Kidney epithelial cell (primary cell): ENCODE measurements at places on chromosomes 4 and X.

GRCh38 chrX:14015941-14016340 lies 13.8 kb downstream of the GEMIN8 start:
- DNase-seq, result no peak

- DNase-seq, result no peak
Observed at GRCh38 chr4:7590189-7590588, 155.5 kb upstream of the PSAPL1 start.

- no peak for DNase-seq
Observed at GRCh38 chr4:3845094-3845743, 79.0 kb downstream of the ADRA2C start.

DNA sequence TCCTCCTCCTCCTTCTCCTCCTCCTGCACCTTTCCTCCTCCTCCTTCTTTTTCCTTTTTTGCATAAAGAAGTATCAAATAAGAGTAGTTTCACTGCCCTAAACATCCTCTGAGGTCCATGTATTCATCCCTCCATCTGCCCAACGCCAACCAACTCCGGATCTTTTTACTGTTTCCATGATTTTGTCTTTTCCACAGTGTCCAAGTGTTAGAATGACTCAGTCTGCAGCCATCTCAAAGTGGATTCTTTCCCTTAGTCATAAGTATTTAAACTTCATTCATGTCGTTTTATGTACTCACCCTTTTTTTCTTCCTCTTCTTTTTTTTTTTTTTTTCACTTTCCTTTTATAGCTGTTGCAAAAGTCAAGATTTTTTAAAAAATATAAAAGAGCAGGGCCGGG lies 12.9 kb downstream of the CSF2RA start:
- no peak for DNase-seq

DNA sequence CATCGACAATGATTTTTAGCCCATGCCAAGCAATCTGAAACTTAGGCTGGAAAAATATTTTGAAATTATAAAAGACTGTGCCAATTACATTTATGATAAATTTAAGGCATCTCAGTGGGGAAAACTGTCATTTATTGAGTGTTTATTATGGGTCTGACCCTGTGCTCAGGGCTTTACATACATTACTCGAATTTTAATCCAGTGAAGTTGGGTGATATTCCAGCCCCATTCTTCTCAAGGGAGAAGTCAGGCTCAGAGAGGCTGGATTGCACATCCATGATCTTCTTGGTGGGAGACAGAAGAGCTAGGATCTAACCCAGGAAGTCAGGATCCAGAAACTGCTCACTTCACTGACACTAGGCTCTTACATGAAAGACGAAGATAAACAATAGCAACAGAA lies 260.8 kb downstream of the QDPR start:
- no peak for DNase-seq

DNA sequence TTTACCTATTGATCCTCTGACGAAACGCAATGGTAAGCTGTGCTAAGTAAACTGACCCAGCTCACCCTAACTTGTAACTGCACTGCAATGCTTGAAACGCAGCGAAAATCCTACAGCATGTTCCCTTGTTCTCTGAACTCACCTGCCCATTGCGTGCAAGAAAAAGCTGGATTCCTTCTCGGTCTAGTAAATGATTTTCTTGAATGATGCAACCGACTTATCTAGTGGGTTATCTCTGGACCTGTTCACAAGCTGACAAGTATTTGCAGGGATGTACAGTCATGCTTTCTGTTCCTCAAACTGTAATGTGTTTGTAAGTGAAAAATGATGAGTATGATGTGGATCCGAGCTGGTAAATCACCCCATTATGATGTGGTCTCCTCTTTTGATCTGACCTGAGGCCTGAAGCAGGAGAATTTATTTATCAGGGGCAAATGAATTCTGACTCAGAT lies 140.1 kb downstream of the BTC start:
- DNase-seq, result peak; percentile 82

- no peak for DNase-seq
Observed at GRCh38 chr4:179871726-179872125, 2371.5 kb upstream of the TENM3 start.

GRCh38 chrX:38939067-38939466 lies 137.8 kb downstream of the MID1IP1 start:
- no peak for DNase-seq

- no peak for DNase-seq
Observed at GRCh38 chrX:49246541-49246940, 11.3 kb downstream of the CCDC22 start.

GRCh38 chr4:108272046-108272445 lies 103.3 kb upstream of the LEF1 start:
- DNase-seq, result no peak

DNA sequence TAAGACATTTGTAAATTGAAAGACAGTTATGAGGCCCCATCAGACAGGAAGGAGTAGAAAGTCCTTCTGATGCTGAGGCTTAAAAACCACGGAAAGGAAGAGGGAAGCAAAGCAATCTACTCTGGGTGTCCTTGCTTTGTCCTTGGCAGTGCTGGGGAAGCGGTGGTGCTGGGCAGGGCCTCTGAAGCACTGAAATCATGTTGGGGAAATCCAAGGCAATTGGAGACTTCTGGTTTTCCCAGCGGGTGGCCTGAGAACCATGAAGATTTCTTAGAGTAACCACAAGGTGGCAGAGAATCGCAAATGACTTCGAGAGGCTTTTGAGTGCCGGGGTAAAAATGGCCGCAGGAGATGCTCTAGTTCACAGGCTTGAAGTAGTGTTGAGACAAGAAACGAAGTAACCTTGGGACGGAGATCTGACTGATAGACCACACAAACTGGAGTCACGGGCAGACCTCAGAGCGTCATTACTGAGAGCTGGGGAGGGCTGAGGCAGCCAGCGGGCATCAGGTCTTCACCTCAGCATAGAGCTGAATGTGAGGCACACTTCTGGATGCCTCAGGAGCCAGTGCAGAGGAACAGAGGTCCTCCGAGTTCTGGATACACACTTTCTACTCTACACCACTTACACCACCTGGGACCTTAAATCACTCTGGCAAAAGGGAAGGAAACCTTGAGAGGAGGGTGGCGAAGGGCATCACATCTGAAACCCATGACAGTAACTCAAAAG lies 130.7 kb upstream of the GPRIN3 start:
- DNase-seq, result no peak

GRCh38 chr4:34718576-34719245 lies 1525.6 kb downstream of the ARAP2 start:
- no peak for DNase-seq

DNA sequence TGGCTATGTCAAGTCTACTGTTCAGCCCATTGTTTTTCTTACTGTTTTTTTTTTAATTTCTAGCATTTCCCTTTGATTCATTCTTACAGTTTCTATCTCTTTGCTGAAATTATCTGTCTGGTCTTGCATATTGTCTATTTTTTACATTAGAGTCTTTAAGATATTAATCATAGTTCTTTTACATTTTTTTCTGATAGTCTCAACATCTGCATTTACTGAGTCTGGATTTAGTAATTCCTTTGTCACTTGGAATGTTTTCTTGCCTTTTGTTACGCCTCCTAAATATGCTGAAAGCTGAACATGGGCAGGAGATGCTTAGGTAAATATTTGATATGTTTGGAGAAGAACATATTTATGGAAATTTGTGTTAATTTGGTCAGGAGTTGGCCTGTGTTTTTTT lies 10.4 kb downstream of the JADE3 start:
- DNase-seq, result no peak

DNA sequence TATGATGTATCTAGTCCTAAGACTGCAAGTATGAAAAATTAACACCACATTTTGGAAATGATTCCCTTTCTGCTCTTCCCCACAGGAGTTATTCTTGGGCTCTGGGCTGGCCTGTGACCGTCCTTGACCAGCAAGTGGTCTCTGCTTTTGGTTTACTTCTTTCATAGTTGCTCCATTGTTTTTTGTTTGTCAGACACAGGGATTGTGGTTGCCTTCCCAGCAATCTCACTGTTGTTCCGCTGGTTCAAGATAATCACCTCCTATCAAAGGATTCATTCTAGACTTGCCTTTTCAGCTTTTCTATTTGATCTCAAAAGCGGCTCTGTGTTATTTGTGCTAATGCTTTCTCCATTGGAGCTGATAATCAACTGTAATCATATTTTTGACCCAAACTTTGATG lies 218.8 kb downstream of the MGST2 start:
- no peak for DNase-seq

- DNase-seq, result no peak
Observed at GRCh38 chrX:103099691-103100090, 6.7 kb upstream of the NXF3 start.

- no peak for DNase-seq
Observed at GRCh38 chrX:6384371-6384770, 150.5 kb downstream of the VCX3A start.

DNA sequence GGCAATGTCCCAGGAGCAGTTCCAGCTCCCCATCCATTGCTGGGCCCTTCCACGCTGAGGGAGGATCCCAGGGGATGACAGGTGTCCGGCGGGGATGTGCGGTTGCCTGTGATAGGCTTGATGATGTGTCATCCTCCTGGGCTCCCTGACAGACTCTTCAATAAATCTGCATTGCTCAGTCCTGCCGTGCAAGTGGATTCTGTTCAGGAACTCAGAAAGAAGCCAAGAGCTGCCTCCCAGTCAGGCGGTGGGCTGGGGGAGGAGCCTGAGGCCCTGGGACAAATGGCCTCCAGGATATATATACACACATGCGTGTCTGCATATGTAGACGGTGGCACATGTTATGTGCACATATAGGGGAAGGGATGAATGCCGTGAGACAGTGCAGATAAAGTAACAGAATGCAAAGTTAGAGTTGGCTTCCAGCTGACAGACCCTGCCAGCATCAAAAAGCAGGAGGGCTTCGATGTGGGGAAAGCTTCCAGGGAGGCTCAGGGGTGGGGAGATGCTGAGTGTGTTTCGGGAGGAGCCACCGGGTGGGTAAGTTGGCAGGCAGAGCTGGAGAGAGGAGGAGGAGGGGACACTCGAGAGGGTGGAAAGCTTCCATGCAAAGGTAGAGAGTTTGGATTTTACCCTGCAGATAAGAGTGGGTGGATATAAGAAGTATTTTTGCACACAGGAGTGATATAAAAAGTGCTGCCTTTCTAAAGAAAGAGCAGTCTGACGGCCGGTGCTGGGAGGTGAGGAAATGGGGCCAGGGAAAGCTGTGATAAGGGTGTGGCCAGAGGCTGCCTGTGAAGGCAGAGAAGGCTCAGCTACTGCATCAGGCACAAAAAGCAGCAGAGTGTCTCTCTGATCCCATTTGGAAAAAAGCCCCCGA lies 28.5 kb upstream of the CRMP1 start:
- no peak for DNase-seq

GRCh38 chr4:160141206-160141605 lies 1038.3 kb downstream of the RAPGEF2 start:
- no peak for DNase-seq

GRCh38 chr4:168743601-168744000 lies 246.7 kb downstream of the PALLD start:
- no peak for DNase-seq

GRCh38 chr4:159562366-159562765 lies 459.5 kb downstream of the RAPGEF2 start:
- DNase-seq, result no peak

- no peak for DNase-seq
Observed at GRCh38 chrX:29687687-29688086, 527.7 kb upstream of the MAGEB2 start.

DNA sequence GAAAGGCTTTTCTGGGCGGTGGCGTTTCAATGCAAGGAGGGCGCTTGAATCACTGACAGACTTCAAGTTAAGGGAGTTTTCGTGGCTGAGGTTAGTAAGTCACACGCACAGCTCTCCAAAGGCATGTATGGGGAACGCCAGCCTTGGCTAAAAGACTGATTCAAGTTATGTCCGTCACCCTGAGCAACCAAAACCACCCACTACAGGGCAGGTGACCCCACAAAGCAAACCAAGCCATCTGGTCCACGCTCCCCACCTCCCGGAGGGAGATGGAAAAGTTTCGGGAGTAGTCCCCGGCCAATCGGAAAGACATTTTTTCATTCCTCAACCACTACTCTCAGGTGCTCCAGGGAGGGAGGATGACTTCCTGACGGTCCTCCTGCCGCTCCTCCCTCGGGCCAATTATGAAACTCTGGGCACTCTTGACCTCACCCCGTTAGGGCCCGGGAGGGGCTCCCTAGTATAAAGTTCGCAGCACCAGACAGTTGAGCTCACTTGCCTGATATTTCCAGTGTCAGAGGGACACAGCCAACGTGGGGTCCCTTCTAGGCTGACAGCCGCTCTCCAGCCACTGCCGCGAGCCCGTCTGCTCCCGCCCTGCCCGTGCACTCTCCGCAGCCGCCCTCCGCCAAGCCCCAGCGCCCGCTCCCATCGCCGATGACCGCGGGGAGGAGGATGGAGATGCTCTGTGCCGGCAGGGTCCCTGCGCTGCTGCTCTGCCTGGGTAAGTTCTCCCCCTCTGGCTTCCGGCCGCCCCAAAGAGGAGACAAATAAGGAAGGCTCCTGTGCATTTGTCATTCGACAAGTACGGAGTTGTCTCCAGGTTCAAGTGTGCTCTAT lies at the start of gene EREG:
Gene EREG, plus strand, starts transcription at position 494 of the 840 bp plus-strand sequence. Its CDS starts 164 bp downstream, at position 658.
- DNase-seq, result no peak

DNA sequence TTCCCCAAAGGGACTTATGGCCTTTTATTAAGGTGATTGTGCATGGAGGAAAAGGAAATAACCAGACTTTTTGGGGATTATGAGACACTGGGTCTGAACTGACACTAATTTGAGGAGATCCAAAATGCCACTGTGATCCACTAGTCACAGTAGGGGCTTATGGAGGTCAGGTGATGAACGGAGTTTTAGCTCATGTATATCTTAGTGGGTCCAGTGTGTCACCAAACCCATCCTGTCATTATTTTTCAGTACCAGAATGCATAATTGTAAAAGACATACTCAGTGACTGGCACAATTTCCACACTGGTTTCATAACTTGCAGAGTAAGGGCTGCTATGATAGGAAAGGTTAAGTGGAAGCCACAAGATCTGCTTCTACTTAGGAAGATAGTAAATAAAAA lies 131.3 kb downstream of the RTL3 start:
- DNase-seq, result no peak

GRCh38 chrX:7115557-7115956 lies 32.0 kb upstream of the STS start:
- no peak for DNase-seq

GRCh38 chrX:13938829-13939530 lies 90.7 kb downstream of the GEMIN8 start:
- DNase-seq, result no peak

DNA sequence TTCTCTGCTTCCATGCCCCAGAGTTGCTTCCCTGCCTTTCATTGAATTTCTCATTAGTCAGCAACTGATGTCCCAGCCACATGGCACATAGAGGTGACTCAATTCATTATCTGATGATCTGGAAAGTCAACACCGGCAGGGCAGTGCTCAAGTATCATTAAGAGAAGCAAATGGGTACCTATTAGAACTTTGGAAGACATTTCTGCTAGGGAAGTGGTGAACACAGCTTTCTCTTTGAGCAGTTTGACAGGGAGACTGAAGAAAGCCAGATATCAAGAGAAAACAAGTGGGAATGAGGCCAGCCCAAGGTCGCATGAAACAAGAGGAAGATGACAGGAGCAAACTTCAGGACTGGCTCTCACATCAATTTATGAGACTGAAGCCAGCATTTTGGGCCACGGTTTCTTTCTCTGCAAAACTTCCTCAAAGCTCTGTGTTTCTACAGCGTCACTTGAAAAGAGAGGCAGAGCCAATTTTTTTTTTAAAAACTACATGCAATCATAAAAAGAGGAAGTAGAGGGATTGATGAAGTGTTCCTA lies 108.3 kb upstream of the RPS6KA3 start:
- no peak for DNase-seq
